Urinary bladder (tissue), 4 donors: ENCODE measurements at places on chromosomes 4 and X.

GRCh38 chr4:140302151-140302859, 71.1 kb upstream of the SCOC start:
- DNase-seq: no peak

GRCh38 chrX:141879616-141880015, 24.1 kb upstream of the MAGEC1 start:
- no peak for DNase-seq

- no peak for DNase-seq
Measured at GRCh38 chr4:44756559-44756958, 30.2 kb upstream of the GNPDA2 start.

DNA sequence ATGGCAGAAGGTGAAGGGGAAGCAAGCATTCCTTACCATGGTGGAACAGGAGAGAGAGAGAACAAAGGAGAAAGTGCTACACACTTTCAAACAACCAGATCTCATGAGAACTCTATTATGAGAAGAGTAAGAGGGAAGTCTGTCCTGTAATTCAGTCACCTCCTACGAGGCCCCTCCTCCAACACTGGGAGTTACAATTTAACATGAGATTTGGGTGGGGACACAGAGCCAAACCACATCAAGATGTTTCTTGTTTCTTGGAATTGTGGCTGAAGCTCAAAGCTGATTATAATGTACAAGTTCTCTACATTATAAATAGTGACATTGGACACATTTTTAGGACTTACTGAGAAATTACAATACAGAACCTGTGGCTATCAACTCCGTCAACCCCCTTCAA, 29.5 kb upstream of the TAPT1 start:
- no peak for DNase-seq

DNA sequence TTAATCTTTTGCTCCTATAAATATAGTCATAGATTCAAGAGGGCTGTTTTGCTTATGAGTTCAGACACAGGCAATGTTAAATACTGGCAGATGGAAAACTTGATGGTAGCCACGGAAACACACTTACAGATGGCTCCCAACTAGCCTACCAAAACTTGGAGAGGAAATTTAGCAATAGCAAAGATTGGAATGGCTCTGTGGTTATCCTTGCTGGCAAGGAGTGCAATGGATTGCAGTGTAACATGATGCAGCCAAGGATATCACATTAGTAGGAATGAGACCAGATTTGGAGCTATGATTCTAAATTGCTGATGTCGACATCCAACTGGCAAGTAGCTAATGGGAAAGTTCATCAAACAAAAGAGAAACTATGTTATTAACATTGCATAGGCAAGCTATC, 791.0 kb upstream of the DIAPH2 start:
- no peak for DNase-seq

- no peak for DNase-seq
Measured at GRCh38 chr4:74097631-74098426, 1.2 kb downstream of the CXCL2 start.

GRCh38 chrX:120672841-120673530, 43.1 kb upstream of the C1GALT1C1 start:
- no peak for DNase-seq

- DNase-seq: no peak
Measured at GRCh38 chr4:26959654-26960047, 99.0 kb downstream of the STIM2 start.
